ENCODE measurements at places on chromosomes 1 and 21.

DNA sequence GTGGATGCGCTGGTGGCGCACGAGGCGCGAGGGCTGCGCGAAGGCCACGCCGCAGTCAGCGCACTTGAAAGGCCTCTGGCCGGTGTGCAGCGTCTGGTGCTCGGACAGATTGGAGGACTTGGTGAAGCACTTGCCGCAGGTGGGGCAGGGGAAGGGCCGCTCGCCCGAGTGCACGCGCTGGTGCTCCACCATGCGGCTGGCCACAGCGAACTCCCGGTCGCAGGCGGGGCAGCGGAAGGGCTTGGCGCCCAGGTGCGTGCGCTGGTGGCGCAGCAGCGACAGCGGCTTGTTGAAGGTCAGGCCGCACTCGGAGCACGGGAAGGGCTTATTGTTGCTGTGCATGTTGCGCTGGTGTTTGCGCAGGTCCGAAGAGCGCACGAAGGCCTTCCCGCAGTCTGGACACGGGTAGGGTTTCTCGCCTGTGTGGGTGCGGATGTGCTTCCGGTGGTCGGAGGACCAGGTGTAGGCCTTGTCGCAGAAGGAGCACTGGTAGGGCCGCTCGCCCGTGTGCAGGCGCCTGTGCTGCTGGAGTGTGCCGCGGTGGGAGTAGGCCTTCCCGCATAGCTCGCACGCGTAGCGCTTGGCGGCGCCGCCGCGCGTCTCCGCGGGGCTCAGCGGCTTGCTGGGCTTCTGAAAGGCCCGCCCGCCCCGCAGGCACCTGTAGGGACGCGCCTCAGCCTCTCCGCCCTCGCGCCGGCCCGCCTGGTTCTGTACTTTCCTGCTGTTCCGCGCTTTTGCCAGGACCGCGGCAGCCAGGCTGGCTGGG lies 4.7 kb downstream of the ZNF648 start:
- no peak for DNase-seq

DNA sequence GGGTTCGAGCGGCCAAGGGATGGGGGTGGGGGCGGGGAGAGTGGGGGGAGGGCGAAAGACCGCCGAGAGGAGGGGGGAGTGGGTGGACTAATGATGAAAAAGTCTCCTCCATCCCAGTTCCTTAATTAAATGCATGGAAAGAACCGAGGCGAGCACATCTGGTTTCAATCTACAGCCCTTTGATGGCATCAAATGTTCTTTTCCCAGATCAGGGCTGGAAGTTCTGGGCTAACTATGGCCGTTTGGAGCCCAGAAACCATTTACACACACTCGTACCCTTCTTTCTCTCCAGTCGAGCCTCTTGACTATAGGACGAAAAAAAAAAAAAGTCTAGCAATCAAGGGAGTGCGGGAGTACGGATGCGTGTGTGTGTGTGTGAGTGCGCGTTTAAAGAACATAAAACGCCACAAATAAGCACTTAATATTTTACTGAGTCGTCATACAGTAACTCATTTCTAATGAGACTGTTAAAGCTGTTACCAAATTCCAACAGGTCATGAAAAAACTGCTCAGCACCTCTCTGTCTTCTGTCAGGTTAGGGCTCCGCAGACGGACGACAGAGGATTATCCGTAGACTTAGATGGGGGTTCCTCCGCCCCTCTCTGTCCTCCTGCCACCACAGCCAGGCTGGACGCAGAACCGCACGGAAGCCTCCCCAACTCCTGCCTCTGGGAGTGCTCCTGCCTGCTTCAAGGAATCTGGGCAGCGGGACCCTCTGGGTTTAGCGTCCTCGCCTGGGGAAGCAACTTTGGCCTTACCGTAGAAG lies 2.1 kb upstream of the PRRX1 start:
- DNase-seq = no peak

- no peak for DNase-seq
Measured at GRCh38 chr1:165512816-165513215, 31.0 kb upstream of the LRRC52 start.

- no peak for DNase-seq
Measured at GRCh38 chr1:40974945-40975344, 4.6 kb upstream of the CTPS1 start.

DNA sequence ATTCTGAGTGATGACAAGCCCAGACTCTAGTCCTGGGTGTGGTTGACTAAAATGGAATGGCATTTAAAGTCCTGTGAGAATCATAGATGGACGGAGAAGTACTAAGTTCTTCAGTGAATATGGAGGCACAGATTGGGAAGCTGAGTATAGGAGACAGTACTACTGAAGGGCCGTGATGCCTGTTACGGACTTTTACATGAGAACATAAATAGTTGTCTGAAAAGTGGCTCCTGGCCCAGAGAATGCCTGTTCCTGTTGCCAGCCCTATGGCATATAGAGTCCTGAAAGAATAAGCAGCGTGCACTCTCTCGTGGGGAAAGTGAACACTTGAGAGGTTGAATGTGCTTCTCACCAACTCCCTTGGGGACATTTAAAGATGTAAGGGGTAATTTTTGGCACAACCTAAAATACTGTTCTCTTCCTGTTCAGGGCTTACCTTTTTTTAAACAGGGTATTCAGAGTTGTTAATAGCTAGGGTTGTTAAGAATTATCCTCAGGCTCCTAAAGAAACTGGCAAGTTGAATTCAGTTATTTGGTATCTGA lies 20.4 kb downstream of the CCT8 start:
- DNase-seq = no peak

DNA sequence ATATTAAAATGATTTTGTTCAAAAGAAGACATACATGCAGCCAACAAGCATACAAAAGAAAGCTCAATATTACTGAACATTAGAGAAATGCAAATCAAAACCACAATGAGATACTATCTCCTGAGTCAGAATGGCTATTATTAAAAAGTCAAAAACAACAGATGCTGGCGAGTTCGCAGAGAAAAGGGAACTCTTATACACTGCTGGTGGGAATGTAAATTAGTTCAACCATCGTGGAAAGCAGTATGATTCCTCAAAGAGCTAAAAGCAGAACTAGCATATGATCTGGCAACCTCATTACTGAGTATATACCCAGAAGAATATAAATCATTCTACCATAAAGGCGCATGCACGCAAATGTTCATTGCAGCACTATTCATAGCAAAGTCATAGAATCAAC lies 126.0 kb upstream of the HMCN1 start:
- no peak for DNase-seq

- DNase-seq = no peak
Measured at GRCh38 chr1:2384941-2385481, 6.3 kb downstream of the MORN1 start.

- DNase-seq = no peak
Measured at GRCh38 chr1:20317471-20317870, 26.8 kb downstream of the VWA5B1 start.

- peak; percentile 71 for DNase-seq
Measured at GRCh38 chr1:241356519-241357365, at the start of gene RGS7. Gene RGS7, minus strand, starts transcription at chr1:241357205.

- DNase-seq = no peak
Measured at GRCh38 chr1:157542676-157543075, 9.6 kb downstream of the FCRL5 start.

GRCh38 chr1:202047977-202048376 lies 37.6 kb downstream of the ELF3 start:
- peak; percentile 17 for DNase-seq

DNA sequence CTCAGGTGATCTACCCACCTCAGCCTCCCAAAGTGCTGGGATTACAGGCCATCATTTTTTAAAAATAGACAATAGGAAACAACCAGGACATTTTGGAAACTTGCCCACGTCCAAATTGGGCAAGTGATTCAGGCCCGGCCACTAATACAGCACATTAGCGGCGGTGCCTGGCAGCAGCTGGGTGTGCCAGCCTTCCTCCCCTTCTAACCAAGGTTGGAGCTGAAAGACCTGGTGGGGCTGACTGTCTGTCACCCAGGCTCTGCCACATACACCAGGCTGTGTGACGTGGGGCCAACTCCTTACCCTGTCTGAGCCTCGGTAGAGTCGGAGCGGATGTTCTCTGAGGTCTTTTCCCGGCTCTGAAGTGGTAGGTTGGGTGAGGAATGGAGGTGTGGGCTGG lies 29.6 kb upstream of the TMEM51 start:
- DNase-seq = peak; percentile 4

- peak; percentile 11 for DNase-seq
Measured at GRCh38 chr1:95002540-95003432, 70.0 kb downstream of the ALG14 start.

DNA sequence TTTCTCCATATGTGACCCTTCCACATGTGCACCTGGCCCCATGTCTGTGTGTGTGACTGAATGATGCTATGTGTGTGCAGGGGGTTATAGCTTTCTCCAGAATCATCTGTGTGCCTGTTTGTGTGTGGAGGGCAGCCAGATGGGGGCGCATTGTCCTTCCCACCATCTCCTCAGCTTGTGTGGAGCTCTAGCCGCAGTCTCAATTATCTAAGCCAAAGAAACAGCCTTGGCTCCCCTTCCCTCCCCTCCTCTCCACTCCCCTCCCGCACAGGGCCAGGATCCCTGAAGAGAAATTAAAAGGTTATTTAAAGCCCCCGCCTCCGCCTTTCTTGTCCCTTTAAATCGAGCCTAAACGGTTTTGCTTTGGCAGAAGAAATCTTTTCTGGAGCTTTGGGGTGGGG lies 1.8 kb upstream of the DMBX1 start:
- DNase-seq = no peak

GRCh38 chr1:200891774-200892157 lies 2.9 kb upstream of the INAVA start:
- DNase-seq = no peak

DNA sequence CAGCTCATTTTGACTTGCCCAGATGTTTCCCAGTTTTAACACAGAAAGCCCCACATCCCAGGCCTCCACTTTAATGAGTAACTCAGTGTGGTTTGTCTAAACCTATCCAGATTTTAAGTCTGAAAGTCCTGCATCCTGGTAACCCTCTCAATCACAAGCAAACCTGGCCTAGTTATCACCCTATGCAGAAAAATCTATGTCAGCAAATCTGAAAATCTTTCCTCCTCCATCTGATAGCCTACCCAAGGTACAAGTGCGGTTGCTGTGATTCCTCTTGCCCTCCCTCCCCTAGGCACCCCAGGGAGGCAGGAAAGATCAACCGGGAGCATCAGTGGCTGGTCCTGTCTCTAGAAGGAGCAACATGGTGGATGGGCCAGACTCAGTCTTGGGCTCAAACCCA lies 163.7 kb downstream of the IGSF21 start:
- DNase-seq = no peak

DNA sequence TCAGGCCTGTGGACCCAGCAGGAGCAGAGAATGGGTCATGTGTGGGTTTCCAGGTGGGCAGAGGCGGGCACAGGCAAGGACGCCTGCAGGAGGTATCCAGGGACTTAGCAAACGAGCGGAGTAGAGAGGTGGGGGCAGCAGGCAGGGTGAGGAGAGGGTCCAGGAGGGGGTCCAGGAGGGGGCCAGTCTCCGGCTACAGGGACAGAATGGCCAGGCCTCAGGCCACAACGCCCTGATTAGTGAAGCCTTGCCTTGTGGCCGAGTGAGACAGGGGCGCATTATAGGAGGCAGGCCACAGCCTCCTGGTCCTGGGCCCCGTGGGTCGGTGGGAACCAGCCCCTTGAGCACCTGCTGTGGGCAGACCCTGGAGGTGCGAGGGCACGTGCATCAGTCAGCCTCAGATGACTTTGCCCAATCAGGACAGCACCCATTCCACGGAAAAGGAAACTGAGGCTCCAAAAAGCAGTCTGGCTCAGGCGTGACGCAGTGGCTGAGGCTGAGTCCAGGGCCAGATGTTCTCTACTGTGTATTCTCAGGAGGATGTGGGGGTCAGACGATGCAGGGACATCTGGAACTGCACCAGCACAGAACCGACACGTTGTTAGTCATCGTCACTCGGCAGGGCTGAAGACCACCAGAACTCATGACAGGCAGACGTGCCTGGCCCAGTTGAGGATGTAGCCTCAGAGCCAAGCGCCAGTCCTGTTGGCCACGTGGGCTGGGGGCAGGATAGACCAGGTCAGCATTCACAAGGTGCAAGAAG lies 113.7 kb downstream of the CRYAA start:
- DNase-seq = no peak

GRCh38 chr1:180092931-180093650 lies 61.6 kb upstream of the QSOX1 start:
- no peak for DNase-seq

DNA sequence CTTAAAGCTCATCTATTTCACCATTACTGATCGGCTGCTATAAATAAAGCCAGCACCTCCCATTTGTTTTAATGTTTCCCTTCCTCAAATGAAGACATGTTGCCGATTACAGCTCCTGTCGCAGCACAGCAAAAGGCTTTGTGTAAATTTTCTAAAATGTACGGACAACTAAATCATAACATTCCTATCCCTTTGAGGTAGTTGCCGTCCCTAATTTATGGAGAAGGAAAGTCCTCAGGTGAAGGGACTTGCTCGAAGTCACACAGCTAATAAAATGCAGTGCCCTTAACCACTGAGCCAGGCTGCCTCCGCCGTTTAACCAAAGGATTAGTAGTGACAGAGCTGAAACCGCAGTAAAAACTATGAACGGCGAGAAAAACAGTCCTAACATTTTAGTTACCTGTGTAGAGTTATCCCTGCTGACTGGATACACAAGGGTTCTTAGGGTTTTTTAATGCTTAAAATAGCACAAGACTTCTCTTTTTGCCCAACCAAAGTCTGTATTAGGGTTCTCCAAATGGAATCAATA lies 871 bp downstream of the PINK1 start:
- no peak for DNase-seq

DNA sequence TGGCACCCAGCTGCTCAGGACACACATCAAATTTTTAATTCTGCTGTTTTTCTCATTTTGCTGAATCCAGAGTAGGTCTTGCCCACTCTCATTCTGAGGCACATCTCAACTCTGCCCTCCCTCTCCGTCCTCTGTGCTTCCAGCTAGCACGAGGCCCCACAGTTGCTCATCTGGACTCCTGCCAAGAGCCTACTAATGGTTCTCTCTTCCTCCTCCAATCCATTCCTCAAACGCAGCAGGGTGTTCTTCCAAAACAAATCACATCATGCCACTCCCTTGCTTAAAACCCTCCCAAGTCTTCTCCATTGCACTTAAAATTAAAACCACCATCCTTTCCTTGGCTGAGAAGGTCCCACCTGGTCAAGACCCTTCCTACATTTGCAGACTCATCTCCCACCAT lies 49.8 kb upstream of the SCAF4 start:
- DNase-seq = peak; percentile 84

- no peak for DNase-seq
Measured at GRCh38 chr1:228977307-228977706, 242.0 kb downstream of the RHOU start.

DNA sequence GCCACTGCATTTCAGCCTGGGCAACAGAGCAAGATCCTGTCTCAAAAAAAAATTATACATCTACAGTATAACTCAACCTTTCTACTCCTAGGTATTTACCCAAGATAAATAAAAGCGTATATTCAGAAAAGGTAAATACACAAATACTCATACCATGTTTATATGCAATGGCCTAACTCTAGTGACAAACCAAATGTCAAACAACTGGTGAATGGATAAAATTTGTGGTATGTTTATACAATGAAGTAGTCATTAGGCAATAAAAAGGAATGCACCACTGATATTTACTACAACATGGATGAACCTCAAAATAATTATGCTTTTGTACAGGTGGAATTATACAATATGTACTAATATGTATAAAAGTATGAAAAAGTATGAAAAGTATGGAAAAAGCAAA lies 174.2 kb upstream of the GORAB start:
- no peak for DNase-seq

- no peak for DNase-seq
Measured at GRCh38 chr1:228989676-228989991, 254.4 kb downstream of the RHOU start.

Measured in COR-L47 (cell line).